Stimulated activated CD4-positive, alpha-beta T cell treated with anti-CD3 and anti-CD28 coated beads, Interleukin-1b, Interleukin-23, amount 100 ng/mL, for 1 hour (primary cell): ENCODE measurements at places on chromosomes 6 and 20.

DNA sequence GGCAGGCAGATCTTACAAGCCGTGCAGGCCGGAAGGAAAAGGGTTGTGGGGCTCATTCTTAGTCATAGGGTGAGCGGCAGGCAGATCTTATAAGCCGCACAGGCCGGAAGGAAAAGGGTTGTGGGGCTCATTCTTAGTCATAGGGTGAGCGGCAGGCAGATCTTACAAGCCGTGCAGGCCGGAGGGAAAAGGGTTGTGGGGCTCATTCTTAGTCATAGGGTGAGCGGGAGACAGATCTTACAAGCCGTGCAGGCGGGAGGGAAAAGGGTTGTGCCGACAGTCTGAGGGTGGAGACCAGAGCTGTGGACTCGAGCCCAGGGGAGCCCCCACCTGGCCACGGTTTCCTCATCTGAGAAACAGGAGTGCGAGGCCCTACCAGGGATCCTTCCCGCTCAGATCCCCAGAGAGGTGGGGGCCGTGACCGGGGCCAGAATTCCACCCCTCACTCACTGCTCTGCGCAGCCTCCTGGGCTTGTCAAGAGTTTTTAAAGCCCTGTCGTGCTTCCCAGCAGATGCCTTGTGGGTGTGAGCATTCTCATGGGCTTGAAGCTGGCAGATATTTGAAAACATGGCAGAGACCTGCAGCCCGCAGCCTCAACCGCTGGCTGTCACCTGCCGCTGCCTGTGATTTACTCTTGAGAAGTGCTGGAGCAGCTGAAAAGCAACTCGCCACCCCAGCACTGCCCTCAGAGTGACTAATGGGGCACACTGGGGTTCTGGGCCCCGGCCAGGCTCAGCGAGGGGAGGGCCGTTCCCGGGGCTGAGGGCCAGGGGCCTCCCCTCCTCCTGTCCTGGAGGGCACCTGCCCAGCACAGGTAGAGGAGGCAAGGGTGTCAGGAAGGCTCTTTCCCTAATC lies 31.9 kb downstream of the NTSR1 start:
- DNase-seq, result peak; percentile 64

GRCh38 chr6:94559829-94560537 lies 1017.4 kb upstream of the MANEA start:
- DNase-seq, result no peak

- DNase-seq, result no peak
Observed at GRCh38 chr20:20737158-20737557, 24.7 kb upstream of the RALGAPA2 start.

DNA sequence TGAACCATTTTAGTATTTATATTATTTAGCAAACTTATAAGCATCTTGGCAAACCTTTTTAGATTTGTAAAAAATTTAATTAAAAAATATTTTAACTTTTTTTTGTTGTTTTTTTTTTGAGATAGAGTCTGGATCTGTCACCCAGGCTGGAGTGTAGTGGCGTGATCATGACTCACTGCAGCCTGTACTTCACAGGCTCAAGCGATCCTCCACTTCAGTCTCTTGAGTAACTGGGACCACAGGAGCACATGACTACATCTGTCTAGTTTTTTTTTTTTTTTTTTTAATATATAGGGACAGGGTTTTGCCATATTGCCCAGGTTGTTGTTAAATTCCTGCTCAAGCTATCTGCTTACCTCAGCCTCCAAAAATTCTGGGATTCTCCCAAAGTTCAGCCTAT lies 161.1 kb downstream of the EYS start:
- no peak for DNase-seq

- DNase-seq, result no peak
Observed at GRCh38 chr20:49339123-49339522, 61.3 kb upstream of the ZNFX1 start.

DNA sequence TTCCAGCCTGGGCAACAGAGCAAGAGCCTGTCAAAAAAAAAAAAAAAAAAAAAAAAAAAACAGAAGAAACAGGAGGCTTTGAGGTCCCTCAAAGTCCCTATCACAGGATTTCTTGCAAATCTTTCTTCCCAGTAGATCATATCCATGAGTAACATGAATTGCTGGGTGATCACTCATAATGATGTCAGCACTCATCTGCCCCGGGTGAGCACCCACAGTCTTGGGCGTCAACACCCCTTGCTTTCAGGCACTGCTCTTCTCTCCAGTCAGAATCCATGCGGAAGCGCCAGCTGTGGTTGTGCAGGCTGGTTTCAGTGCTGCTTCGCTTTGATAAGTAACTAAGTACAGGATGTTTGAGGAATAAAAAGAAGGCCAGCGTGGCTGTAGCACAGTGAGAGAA lies 40.2 kb upstream of the INSM1 start:
- DNase-seq, result no peak

DNA sequence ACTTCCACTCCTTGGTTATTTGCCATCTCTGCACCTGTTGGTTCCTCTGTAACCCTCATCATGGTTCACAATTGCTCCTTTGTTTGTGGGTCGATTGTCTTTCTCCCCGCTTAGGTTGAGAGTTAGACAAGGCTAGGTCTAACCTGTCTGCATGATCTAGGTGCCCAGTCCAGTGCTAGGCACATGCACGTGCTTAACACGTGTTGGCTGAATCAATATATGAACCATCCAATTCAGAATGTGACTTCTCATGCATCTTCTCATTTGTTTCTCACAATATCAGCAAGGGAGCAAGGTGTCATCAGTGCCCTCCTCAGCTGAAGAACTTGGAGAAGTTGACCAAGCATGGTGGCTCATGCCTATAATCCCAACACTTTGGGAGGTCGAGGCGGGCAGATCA lies 36.9 kb upstream of the CTNNBL1 start:
- DNase-seq, result no peak

GRCh38 chr6:127635091-127635490 lies 58.1 kb downstream of the C6orf58 start:
- no peak for DNase-seq

DNA sequence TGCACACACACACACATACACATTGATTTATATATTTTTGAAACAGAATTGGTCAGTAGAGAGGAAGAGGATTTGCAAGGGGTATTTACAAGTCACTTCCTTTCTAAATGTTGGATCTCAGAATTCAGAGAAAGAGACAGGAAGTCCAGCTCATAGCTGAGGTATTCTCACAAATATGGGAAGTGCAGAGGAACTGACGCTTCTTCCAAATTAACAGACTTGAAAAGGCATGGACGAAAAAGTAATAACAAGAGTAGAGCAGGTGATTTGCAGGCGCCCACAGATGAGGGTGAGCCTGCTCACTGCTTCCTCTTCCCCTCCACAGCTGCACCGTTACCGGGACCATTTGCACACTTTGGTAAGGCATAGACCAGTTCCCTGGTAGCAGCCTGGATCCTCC lies 246.4 kb downstream of the PHACTR1 start:
- no peak for DNase-seq

DNA sequence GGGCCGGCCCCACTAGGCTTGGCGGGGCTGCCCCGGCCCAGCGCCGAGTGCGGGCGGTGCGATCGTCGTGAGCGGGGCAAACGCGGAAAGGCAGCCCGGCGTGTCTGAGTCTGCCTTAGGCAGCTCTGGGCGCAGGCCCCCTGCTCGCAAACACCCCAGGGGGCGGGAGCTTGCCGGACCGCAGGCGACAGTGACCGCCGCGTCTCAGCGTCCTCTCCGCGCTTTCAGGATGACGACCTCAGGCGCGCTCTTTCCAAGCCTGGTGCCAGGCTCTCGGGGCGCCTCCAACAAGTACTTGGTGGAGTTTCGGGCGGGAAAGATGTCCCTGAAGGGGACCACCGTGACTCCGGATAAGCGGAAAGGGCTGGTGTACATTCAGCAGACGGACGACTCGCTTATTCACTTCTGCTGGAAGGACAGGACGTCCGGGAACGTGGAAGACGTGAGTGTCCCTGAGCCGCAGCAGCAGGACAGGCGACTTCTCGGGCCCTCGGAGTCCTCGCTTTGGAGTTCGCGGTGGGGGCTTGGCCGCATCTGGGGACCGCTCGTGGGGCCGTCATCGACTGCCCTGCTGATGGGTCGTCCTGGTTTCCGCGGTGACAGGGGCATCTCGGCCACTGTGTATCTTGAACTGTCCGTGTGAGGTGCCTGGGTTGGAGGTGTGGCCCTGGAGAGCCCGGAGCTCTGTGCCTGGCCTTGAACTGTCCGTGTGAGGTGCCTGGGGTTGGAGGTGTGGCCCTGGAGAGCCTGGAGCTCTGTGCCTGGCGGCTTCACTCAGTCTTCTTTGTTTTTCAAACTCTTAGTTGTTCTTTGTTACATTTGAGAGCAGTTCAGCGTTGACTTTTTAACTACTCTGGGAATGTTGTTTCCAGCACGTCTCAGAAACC lies 786 bp downstream of the ADRM1 start:
- no peak for DNase-seq

DNA sequence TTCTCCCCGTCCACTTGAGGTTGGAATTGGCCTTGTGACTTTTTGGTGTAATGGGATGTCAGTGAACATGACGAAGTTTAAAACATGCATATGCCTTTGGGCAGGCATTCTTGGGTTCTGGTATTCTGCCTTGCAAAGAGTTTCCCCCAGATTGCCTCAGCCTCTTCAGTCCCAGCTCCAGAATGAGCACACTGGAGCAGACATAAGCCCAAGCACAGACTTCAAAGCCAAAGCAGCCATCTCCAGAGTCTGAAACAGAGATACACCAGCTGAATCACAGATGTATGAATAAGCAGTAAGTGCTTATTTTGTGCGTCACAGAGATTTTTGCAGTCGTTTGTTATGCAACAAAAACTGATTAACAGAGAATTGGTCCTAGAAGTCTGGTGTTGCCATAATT lies 546.0 kb downstream of the FRK start:
- no peak for DNase-seq

- DNase-seq, result no peak
Observed at GRCh38 chr6:149046822-149047246, 270.7 kb upstream of the TAB2 start.

- no peak for DNase-seq
Observed at GRCh38 chr6:151290877-151291721, 51.3 kb downstream of the AKAP12 start.

DNA sequence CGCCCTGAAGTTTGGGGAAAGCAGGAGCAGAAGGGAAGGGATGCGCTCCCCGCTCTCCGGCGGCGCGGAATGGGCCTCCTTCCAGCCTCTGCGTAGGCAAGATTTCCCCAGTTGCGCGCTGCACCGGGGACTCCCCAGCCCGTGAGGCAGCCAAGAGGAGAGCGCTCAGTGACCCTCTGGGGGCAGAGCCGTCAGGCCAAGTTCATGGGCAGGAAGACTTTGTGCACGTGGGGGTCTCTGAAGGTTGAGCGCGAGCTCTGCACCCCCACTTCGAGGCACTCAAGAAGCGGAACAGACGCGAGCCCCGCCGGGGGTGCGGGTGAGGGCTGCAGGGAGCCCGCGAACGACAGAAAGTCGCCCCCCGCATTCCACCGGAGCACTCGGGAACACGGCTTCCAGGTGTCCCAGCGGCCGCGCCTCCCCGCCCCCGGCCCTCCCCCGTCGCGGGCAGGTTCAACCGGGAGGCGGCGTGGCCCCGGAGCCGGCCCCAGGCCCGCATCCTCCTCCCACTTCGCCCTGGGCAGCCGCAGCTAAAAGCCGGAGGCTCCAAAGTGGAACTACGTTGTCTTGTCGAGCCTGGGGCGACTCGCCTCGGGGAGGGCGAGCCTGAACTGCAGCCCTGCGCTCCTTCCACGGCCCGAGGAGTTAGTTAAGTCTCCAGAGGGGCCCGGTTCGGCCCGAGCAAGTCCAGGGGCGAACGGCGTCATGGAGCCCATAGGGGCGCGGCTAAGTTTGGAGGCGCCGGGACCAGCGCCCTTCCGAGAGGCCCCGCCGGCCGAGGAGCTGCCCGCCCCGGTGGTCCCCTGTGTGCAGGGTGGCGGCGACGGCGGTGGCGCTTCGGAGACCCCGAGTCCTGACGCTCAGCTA lies at the start of gene PPP1R3G:
Gene PPP1R3G (plus strand): TSS at position 561 of the 867 bp plus-strand sequence. CDS start 145 bp downstream, at position 706.
- no peak for DNase-seq

DNA sequence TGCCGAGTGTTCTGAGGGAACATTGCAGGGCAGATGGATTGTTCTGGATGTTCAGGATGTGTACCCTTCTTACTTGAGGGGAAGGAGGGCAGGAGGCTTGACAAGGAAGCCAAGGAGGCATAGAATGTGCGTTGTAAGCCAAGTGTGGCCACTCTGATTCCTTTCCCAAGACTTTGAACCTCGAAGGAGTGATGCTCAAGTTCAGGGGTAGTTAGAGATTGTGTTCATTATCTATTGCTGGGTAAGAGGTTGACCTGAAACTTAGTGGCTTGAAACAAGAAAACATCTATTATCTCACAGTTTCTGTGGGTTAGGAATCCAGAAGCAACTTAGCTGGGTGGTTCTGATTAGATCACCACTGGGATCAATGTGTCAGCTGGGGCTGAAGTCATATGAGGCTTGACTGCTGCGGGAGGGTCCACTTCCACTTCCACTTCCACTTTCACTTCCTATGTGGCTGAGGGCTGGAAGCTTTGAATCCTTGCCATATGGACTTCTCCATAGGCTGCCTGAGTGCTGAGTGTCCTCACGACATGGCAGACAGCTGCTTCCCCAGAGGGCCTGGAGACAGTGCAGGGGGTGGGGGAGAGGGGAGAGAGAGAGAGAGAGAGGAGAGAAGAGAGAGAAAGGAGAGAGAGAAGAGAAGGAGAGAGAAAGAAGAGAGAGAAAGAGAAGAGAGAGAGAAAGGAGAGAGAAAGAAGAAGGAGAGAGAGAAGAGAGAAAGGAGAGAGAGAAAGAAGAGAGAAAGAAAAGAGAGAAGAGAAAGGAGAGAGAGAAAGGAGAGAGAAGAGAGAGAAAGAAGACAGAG lies 6.9 kb upstream of the CD40 start:
- DNase-seq, result no peak

DNA sequence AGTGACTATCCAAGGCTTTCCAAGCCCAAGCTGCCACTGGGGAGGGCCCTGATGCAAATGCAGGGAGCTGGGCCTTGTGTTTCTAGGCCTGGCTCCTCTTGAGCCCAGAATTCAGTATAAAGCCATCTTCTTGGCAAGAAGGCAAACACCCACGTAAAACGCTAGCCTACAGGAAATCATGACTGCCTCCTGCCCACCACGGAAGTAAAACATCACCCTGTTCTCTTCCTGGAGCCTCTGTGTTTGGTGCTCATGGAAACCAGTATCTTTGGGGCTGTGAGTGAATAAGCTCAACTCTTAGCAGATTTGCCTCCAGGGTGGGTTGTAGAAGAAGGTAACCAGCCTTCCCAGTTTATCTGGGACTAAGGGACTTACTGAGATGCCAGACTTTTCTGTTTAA lies 271.0 kb downstream of the ZNF217 start:
- DNase-seq, result no peak

- DNase-seq, result no peak
Observed at GRCh38 chr6:129203190-129203900, 320.4 kb downstream of the LAMA2 start.

DNA sequence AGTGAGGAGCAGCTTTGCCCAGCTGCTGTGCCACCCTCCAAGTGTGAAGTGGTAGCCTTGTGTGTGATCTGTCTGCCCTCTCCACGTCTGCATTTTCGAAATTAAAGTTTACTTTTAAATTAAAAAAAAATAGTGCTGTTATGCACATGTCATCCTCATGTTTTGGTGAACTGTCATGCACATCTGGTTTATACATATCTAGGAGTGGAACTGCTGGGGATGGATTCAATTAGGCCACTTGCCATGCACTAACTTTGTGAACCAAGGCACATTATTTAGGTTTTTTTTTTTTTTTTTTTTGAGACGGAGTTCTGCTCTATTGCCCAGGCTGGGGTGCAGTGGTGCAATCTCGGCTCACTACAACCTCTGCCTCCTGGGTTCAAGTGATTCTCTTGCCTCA lies 3.6 kb downstream of the GTSF1L start:
- DNase-seq, result no peak
